ENCODE measurements at places on chromosomes 12 and 14. TPM values are rescaled to one million over a fixed set of nuclear protein-coding genes. Genes with fewer than 3 reads are reported as not detected.

DNA sequence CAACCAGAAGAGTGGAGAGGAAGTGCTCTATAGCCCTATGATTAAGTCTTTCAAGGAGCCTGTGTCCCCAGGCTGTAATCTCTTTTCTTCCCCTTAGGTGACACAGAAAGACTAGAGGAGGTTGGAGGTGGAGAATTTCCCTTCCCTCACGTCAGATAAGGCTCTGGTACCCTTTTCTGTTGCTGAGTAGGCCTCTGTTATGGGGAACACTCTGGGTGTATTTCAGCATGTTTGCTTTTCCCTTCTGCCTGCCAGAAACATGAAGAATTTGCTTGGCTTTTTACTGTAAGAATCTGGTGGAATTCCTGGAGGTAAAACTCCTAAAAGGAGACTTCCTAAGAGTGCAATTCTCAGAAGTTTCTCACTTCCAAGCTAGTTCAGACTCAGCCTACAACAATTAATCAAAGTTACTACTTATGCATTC, 58.3 kb downstream of the SIX1 start:
- H3K4me3 ChIP-seq: no peak overlapping the region
- no peaks in the 10 kb centered on the region for H3K27me3 ChIP-seq
- no peak overlapping the region for H3K27ac ChIP-seq
- H3K4me1 ChIP-seq: peaks cover 12% of the 10 kb centered on the region

GRCh38 chr12:52231305-52232202, 1.5 kb upstream of the KRT7 start:
- H3K36me3 ChIP-seq: no peaks in the 10 kb centered on the region
- H3K27me3 ChIP-seq: no peaks in the 10 kb centered on the region
- H3K27ac ChIP-seq: no peak overlapping the region
- H3K4me3 ChIP-seq: no peak overlapping the region
- no peaks in the 10 kb centered on the region for H3K4me1 ChIP-seq
- DNase-seq: no peak

Gene ABCC9
- total RNA-seq: not detected

Gene SCN8A
- total RNA-seq: 0.22 TPM

- H3K27me3 ChIP-seq: no peaks in the 10 kb centered on the region
- no peak within 1 kb of the TSS for H3K27ac ChIP-seq
- H3K4me3 ChIP-seq: no peak within 1 kb of the TSS
- no peaks in the 10 kb centered on the region for H3K36me3 ChIP-seq
- no peaks in the 10 kb centered on the region for H3K4me1 ChIP-seq
Measured at GRCh38 chr12:29783773-29784666, at the start of gene TMTC1. Gene TMTC1 (minus strand): TSS chr12:29783942. CDS start chr12:29783751, 191 bp downstream.

DNA sequence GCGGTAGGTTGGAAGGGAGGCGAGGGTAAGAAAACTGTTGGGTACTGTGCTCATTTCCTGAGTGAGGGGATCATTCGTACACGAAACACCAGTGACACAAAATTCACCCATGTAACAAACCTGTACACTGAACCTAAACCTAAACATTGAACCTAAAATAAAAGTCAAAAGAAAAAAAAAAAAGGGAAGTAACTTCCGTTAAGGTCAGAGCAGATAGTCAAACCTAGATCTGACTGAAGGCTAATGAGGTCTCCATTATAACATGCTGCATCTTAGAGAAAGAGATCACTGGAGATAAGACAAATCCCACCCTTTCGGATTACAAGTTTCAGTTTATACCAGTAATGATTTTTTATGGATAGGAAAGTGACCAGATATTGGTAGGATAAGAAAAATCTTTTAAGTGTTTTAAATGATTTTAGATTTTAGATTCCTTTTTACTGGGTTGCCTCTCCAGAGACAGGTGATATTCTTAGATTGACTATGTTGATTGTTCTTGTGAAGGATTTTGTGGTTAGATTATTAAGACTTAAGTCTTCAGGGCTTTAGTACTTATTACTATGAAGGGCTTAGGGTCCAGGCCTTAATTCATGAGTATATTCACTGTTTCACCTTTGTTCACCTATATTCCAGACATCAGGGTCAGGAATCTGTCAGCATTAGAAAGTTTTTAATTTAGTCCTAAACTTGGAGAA, 11.2 kb upstream of the NCKAP1L start:
- no peak overlapping the region for H3K27ac ChIP-seq
- peak; percentile 57 for DNase-seq
- H3K4me3 ChIP-seq: no peak overlapping the region
- H3K4me1 ChIP-seq: peaks cover 12% of the 10 kb centered on the region
- no peaks in the 10 kb centered on the region for H3K36me3 ChIP-seq

DNA sequence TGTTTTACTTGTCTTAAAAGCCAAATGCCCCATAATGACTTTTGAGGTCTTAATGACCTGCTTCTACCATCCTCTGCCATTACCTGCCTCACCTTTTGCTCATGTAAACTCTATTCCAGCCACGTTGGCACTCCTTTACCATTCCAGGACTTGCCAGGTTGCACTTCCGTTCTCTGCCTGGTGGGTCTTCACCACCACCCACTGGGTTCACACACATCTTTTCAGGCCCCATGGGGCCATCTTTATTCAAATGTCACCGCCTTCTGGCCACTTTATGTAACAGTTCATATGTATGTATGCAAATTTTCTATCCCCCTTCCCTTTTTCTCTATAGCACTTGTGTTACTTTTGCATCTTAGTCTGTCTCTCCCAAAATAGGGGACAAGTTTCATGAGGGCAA, 57.7 kb downstream of the ATP2A2 start:
- peak; percentile 90 for DNase-seq
- H3K27ac ChIP-seq: peak overlapping the region; percentile 79
- H3K27me3 ChIP-seq: no peaks in the 10 kb centered on the region

DNA sequence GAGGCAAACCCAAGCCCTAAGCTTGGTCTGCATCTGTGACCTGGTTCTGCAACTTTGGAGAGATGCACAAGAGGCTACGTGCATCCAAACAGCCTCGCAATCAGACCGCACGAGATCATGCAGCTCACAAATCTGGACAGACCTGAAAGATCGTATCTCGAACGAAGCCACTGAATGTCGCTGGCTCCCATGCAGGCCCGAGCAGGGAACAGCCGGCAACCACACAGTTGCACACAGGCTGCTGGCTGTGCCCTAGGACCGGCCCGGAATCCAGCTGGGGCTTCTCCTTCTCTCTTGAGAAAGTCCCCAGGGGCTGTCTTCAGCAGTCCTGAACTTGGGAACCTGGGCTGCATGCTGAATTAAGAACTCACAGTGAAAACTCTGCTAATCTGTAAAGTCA, 27.9 kb downstream of the WNT5B start:
- DNase-seq: no peak
- H3K27me3 ChIP-seq: no peaks in the 10 kb centered on the region
- H3K4me3 ChIP-seq: no peak overlapping the region
- no peaks in the 10 kb centered on the region for H3K36me3 ChIP-seq
- peaks cover 8% of the 10 kb centered on the region for H3K4me1 ChIP-seq

DNA sequence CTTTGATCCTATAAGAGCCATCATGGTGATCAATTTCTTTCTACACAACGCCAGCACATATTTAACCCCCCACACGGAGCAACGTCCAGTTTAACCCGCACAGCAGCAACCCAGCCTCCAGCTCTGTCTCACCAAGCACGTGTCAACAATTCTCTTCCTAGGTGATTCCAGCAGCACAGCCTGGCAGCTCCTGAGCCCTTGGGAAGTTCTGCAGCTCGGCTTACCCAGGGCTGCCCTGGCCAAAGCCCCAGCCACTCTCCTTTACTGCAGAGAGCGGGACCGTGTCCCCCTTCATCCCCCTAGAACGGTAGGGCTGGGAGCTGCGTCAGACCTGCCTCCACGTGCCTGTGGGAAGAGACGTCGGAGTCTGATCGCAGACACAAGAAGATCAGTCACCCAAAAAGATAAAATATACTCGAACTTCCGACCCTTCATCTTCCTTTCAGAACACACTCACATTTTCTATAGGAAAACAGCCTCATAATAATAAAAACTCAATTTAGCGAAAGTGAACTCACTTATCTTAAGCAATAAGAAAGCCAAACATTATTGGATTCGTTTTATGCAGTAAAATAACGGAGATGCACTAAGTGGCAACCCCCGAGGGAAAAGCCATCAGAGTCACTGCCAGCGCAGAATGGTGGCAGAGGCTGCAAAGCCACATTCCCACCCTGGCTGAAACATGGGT, 7.6 kb downstream of the TMEM121 start:
- no peak overlapping the region for H3K27ac ChIP-seq
- H3K4me3 ChIP-seq: no peak overlapping the region
- no peaks in the 10 kb centered on the region for H3K27me3 ChIP-seq
- no peak for DNase-seq
- no peaks in the 10 kb centered on the region for H3K36me3 ChIP-seq

DNA sequence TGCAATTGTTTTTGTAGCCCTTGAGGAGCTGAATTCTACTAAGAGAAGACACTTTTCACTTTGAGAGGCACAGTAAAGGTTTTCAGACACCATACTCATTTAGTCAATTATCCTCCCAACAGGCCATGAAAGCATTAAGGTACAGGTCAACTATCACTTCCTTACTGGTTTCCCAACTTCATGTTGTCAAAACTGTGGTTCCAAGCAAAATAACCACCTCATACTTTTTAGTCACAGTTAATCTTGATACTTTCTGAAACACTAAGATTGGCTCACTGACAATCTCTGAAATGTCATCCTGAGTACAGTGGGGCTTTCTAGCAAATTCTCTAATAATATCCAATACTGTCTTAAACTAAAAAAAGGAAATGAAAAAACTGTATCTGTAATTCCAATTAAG, 71.7 kb downstream of the SLC2A13 start:
- no peaks in the 10 kb centered on the region for H3K4me1 ChIP-seq
- H3K4me3 ChIP-seq: no peak overlapping the region
- no peak overlapping the region for H3K27ac ChIP-seq
- no peaks in the 10 kb centered on the region for H3K27me3 ChIP-seq

Gene P2RX7
- total RNA-seq: 0.18 TPM

- DNase-seq: peak; percentile 82
- H3K4me1 ChIP-seq: no peaks in the 10 kb centered on the region
- no peaks in the 10 kb centered on the region for H3K36me3 ChIP-seq
- H3K4me3 ChIP-seq: no peak overlapping the region
- no peaks in the 10 kb centered on the region for H3K27me3 ChIP-seq
- H3K27ac ChIP-seq: no peak overlapping the region
Measured at GRCh38 chr12:67161322-67161918, 107.7 kb upstream of the CAND1 start.

Gene PIANP
- not detected for total RNA-seq

DNA sequence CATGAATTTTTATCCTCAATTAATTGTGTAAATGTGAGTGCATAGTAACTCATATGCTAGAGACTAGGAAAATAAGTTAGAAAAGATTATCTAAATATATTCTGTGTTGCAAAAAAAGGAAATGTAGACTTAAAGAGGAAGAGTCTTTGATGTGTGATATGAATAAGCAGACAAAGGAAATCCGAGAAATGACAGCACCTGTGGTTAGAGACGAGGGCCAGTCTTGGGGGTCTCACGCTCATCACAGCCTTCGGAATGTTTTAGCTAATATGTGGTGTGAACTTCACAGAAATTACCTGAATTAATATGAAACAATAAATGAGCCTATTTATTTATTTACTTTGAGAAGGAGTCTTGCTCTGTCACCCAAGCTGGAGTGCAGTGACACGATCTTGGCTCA, 11.6 kb downstream of the ATP6V0A2 start:
- H3K4me1 ChIP-seq: peaks cover 3% of the 10 kb centered on the region
- H3K27me3 ChIP-seq: no peaks in the 10 kb centered on the region
- H3K4me3 ChIP-seq: no peak overlapping the region

Gene ASCL1
- total RNA-seq: not detected

DNA sequence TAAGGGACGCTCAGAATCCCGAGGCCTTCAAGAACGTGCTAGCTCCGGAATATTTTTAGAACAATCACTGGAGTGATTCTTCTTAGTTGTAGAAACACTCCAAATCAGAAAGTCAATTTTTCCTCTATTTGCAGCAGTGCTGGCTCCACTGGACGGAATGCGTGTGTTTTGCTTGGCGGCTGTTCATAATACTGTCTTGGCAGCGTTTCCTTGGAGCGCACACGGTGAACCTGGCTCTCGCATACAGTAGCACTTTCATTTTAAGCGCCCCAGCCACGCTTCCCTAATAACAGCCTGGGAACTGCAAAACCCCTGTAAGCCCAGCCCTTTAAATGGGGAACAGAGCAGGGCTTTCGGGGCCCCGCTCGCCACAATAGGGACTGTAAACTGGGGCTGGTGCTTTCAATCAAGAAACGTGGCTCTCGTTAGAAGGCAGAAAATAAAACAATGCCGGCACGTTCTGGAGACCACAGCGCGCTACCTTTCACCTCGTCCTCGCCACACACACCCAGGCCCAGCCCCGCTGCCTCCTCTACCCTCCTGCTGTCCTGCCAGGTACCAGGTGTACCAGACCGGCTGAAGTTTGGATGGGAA, 79.9 kb downstream of the BCL11B start:
- no peak overlapping the region for H3K4me3 ChIP-seq
- H3K4me1 ChIP-seq: no peaks in the 10 kb centered on the region
- no peaks in the 10 kb centered on the region for H3K36me3 ChIP-seq
- no peak overlapping the region for H3K27ac ChIP-seq
- no peak for DNase-seq

DNA sequence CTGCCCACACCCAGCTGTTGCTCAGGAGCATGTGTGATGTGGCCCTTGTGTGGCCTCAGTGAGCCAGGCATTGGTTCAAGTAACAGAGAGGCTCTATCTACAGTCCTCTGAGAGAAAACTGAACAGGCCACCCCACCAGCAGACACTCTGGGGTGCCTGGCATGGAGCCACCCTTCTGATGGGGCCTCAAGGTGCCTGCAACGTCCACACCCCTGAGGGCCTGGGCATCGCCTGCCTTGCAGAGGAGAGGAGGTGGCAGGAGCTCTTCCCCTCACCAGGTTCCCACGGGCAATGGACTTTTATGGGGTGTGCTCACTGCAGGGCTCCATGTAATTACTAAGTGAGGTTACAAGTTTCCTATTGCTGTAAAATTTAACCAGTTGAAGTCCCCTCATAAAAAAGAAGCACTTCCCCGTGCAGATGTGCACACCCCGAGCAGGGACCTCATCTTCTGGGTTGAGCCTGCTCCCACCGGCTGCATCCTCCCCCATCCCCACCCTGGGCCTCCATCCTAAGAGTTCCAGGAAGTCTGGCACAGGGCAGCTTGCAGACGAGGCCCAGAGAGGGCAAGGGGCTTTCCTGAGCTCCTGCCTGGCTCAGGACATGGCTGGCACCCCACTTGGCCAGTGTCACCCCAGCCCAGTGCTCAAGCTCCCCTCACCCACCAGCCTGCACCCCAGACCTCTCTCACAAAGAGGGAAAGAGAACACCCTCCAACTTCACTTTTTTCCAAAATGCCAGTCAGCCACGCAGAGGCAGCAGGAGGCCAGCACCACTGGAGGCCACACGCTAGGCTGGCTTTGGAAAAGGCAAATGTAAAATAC, 270.4 kb upstream of the RTL1 start:
- no peak for DNase-seq
- H3K27ac ChIP-seq: no peak overlapping the region
- H3K4me1 ChIP-seq: no peaks in the 10 kb centered on the region

Gene A2M
- not detected for total RNA-seq

DNA sequence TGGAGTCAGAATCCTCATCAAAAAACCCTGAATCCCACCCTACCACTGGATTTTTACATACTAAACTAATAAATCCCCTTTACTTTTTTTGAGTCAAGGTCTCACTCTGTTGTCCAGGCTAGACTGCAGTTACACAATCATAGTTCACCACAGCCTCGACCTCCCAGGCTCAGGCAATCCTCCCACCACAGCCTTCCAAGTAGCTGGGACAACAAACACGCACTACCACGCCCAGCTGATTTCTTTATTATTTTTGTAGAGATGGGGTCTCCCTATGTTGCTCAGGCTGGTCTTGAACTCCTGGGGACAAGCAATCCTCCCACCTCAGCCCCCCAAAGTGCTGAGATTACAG, 24.3 kb downstream of the SPTSSA start:
- no peaks in the 10 kb centered on the region for H3K27me3 ChIP-seq
- no peak overlapping the region for H3K27ac ChIP-seq
- H3K4me1 ChIP-seq: peaks cover 29% of the 10 kb centered on the region
- peaks cover 5% of the 10 kb centered on the region for H3K36me3 ChIP-seq

Gene PUS1
- total RNA-seq: 11.9 TPM

Data from Karpas-422 (cell line).